Activated T-cell treated with anti-CD3 and anti-CD28 coated beads, Interleukin-2, amount 50 U/mL, for 72 hours (primary cell): ENCODE measurements at places on chromosomes 16 and 17. TPM values are rescaled to one million over a fixed set of nuclear protein-coding genes. Genes with fewer than 3 reads are reported as not detected.
A peak's percentile ranks its signal among the peaks of the same experiment; 100 is the strongest.

NPIPA2 gene
- 3.1 TPM for total RNA-seq

BAIAP3 gene
- 1.1 TPM for total RNA-seq

TTYH2 gene
- 5.3 TPM for total RNA-seq

RNF112 gene
- total RNA-seq = 1.6 TPM

PDILT gene
- total RNA-seq = not detected

TMC7 gene
- 0.10 TPM for total RNA-seq

EVPLL gene
- not detected for total RNA-seq

- no peaks in the 10 kb centered on the region for H3K27me3 ChIP-seq
- no peak overlapping the region for H3K4me3 ChIP-seq
- H3K4me1 ChIP-seq = no peaks in the 10 kb centered on the region
- no peak for DNase-seq
These were observed 14.9 kb upstream of the DDX19A start for GRCh38 chr16:70331588-70332358.

- H3K27ac ChIP-seq = no peak overlapping the region
- H3K27me3 ChIP-seq = no peaks in the 10 kb centered on the region
- H3K4me1 ChIP-seq = peaks cover 7% of the 10 kb centered on the region
- no peak overlapping the region for H3K4me3 ChIP-seq
These were observed 163.5 kb downstream of the SDK2 start for GRCh38 chr17:73480740-73481139.

DNA sequence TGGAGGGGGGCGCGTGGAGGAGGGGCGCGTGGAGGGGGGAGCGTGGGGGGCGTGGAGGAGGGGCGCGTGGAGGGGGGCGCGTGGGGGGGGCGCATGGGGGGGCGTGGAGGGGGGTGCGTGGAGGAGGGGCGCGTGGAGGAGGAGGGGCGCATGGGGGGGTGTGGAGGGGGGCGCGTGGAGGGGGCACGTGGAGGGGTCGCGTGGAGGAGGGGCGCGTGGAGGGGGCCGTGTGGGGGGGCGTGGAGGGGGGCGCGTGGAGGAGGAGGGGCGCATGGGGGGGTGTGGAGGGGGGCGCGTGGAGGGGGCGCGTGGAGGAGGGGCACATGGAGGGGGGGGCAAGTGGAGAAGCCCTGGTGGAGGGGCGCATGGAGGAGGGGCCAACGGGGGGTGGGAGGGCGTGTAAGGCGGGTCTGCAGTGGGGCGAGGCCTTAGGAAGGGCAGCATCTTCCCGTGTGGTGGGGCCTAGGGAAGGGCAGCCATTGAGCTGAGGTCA lies 7.3 kb downstream of the MSLN start:
- no peak overlapping the region for H3K27ac ChIP-seq
- no peak for DNase-seq
- no peaks in the 10 kb centered on the region for H3K27me3 ChIP-seq
- H3K4me1 ChIP-seq = no peaks in the 10 kb centered on the region

- H3K4me3 ChIP-seq = peak overlapping the region; percentile 82
- H3K27ac ChIP-seq = no peak overlapping the region
- DNase-seq = no peak
- peaks cover 70% of the 10 kb centered on the region for H3K27me3 ChIP-seq
- H3K4me1 ChIP-seq = peaks cover 29% of the 10 kb centered on the region
These were observed 2.0 kb upstream of the FOXF1 start for GRCh38 chr16:86508028-86508946.

DNA sequence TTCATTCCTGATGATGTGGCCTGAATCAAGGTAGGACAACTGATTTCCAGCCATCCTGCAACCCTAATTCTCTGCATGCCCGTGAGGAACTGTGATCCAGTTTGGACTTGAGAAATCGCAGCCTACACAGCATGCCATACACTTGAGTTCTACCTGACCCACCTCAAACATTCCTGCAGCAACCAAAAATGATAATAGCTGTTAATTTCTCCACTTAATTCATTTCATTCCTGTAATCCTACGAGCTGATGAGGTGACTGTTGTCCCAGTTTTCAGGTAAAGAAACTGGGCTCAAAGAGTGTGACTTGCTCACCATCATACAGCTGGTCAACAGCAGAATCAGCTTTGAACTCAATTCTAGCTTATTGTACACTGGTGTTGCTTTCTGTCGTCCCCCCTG lies 2.2 kb upstream of the GAS7 start:
- peaks cover 4% of the 10 kb centered on the region for H3K36me3 ChIP-seq
- H3K27me3 ChIP-seq = peaks cover 35% of the 10 kb centered on the region
- no peak for DNase-seq
- no peak overlapping the region for H3K27ac ChIP-seq

GRCh38 chr17:792277-792676 lies 10.1 kb downstream of the MRM3 start:
- H3K36me3 ChIP-seq = peaks cover 10% of the 10 kb centered on the region
- H3K4me1 ChIP-seq = peaks cover 8% of the 10 kb centered on the region
- no peak overlapping the region for H3K4me3 ChIP-seq
- H3K27me3 ChIP-seq = no peaks in the 10 kb centered on the region

- H3K4me1 ChIP-seq = no peaks in the 10 kb centered on the region
These were observed 7.7 kb upstream of the PCTP start for GRCh38 chr17:55743103-55743679.

- peak; percentile 35 for DNase-seq
- H3K27me3 ChIP-seq = peaks cover 17% of the 10 kb centered on the region
These were observed 518.5 kb upstream of the EEF2KMT start for GRCh38 chr16:5615868-5616642.

- H3K27me3 ChIP-seq = no peaks in the 10 kb centered on the region
- H3K27ac ChIP-seq = no peak overlapping the region
- no peak overlapping the region for H3K4me3 ChIP-seq
These were observed 218.8 kb downstream of the KATNIP start for GRCh38 chr16:27768651-27769272.

DNA sequence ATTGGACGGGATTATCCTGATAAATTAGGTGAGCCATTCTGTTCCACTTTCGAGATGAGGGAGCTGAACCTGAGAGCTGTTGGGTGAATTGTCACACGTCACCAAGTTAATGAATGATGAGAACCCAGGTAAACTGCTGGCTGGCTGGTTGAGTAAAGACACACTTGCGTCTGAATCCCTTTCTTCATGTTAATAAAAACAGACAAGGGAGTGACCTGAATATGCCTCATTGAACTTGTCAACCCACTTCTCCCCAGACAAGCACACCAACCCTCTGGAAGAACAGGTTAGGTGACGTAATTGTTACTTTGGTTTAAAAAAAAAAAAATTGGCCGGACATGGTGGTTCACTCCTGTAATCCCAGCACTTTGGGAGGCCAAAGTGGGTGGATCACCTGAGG lies 400.9 kb upstream of the CDH5 start:
- no peaks in the 10 kb centered on the region for H3K4me1 ChIP-seq
- DNase-seq = no peak
- H3K27me3 ChIP-seq = no peaks in the 10 kb centered on the region
- H3K27ac ChIP-seq = no peak overlapping the region

DNA sequence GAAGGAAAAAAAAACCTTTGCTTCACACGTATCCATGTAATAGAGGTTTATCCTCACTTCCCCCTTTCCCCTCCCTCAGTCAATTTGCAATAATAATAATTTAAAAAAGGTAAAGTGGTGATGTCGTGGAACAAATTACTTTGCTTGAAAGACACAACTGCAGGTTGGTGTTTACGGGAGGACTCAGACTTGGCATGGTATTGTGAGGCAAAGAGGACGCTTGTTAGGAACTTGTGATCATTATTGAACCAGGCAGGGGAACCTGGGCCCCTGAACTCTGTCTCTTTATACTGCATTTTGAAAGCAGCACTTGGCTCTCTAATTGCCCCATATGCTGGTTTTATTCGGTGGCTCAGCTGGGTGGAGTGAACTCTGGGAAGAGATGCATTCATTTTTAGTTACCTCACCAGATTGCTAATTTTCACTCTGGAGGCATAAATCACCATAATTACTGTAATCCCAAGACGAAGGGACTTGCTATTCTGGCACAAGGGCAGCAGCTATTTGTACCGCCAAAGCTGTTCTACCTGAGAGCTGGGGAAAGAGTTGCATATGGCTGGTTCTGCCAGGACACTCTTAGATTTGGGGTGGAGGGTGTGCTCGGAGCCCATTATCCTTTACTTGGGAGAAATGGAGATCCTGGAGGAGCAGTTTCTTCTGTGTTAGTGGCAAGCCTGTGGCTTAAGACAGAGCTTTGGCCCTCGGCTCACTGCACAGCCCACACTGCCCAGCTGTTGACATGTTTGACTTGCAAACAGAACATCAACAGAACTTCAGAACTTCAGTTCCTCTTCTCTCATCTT lies 5.7 kb upstream of the DHX8 start:
- H3K4me1 ChIP-seq = peaks cover under 1% of the 10 kb centered on the region
- no peak for DNase-seq
- no peaks in the 10 kb centered on the region for H3K36me3 ChIP-seq
- peaks cover 11% of the 10 kb centered on the region for H3K27me3 ChIP-seq
- H3K27ac ChIP-seq = no peak overlapping the region
- no peak overlapping the region for H3K4me3 ChIP-seq

- H3K27me3 ChIP-seq = peaks cover 61% of the 10 kb centered on the region
- no peak overlapping the region for H3K4me3 ChIP-seq
- H3K27ac ChIP-seq = no peak overlapping the region
- DNase-seq = peak; percentile 23
These were observed 3.9 kb downstream of the HS3ST3A1 start for GRCh38 chr17:13597723-13598347.

DNA sequence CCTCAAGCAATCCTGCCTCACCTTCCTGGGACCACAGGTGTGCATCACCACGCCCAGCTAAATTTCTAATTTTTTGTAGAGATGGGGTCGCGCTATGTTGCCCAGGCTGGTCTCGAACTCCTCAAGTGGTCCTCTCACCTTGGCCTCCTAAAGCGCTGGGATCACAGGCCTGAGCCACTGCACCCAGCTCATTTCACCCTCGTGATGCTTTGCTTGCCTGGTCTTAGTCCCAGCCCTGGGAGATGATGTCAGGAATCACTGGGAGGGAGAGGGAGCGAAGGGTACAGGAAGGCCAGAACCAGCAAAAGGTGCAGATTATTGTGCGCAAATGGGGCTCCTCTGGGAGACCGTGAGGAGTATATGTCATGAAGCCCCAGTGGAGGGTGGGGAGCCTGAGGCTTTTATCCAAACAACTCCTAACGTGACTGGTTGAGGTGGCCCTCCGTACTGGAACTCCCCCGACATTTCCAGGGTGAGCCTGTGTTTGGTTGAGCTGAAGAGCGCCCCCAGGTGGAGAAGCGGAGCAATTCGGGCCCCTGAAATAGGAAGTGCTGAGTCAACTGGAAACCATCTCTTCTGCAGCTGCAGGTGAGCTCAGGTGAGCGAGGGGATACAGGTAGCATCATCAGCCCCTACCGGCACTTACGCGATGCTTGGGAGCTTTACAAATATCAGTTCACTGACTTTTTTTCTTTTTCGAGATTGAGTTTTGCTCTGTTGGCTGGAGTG lies 41.2 kb upstream of the HAPSTR1 start:
- peaks cover 43% of the 10 kb centered on the region for H3K4me1 ChIP-seq
- no peaks in the 10 kb centered on the region for H3K27me3 ChIP-seq
- DNase-seq = peak; percentile 13
- no peak overlapping the region for H3K27ac ChIP-seq
- H3K4me3 ChIP-seq = no peak overlapping the region
- H3K36me3 ChIP-seq = peaks cover 10% of the 10 kb centered on the region

DNA sequence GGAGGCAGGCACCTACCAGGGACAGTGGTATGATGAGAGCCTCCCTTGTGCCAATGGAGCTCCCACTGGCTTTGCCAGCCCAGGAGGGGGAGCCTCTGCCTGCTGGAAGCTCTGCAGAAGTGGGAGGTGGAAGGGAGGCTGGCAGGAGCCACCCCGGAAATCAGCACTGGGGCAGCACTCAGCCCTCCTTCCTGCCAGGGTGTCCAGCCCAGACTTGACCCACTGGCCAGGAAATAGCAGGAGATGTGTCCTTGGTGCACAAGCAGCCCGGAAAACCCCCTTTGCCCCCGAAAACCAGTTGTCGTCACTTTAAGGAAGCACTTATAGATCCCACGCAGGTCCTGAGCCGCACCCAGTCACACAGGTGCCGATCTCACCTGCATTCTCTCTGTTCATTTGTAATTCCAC lies 49.3 kb upstream of the CACNG4 start:
- peaks cover 21% of the 10 kb centered on the region for H3K27me3 ChIP-seq
- H3K4me1 ChIP-seq = no peaks in the 10 kb centered on the region
- H3K27ac ChIP-seq = no peak overlapping the region
- no peak overlapping the region for H3K4me3 ChIP-seq
- DNase-seq = no peak

DNA sequence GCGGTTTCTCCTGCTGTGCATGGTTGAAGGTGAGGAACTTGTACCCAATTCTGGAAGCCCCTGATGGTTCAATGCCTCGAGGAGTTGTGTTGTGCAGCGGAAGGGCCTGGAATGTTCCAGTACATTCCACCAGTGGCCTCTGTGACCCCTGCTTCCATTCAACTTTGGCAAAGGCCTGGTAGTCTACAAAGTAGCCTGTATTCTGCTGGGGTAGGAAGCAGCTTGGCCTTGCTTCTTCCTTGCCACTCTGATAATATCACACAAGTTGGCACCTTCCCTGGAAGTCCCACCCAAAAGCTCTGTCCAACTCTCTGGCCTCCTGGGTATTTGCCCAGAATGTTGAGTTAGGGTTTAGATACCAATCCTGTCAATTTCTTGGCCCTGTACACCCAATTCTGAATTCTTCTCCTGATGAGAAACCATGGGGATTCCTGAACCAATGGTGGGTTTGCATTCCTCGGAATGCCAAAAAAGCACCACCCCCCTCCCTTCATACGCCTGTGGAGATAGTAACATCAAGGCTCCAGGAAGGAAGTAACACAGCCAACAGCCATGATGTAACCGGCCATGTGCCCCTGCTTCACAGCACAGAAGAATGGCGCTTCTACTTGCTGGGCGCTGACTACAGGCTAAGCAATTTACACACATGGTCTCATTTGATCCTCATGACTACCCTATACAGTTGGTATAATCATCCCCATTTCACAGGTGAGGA lies 11.8 kb upstream of the FAM117A start:
- H3K27ac ChIP-seq = no peak overlapping the region
- H3K4me1 ChIP-seq = peaks cover 8% of the 10 kb centered on the region
- H3K36me3 ChIP-seq = no peaks in the 10 kb centered on the region
- DNase-seq = no peak

DNA sequence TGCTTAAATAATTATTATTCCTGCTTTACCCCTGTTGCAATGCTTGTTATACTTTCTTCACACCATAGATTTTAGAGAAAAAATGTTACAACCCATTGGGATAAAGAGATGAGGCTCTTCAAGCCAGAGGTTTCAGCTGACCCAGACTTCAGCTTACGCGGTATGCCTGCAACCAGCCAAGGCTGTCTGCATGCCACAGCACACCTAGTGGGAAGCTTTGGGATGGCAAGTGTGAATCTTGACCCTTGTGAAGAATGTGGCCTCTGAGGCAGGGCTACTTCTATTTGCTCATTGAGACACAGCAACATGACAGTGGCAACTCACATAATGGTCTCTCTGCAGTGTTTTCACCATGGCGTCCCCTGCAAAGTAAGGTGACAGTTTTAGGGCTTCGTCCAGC lies 193.9 kb upstream of the PIRT start:
- no peaks in the 10 kb centered on the region for H3K4me1 ChIP-seq
- H3K27me3 ChIP-seq = no peaks in the 10 kb centered on the region
- no peaks in the 10 kb centered on the region for H3K36me3 ChIP-seq
- DNase-seq = no peak
